ENCODE measurements at places on chromosomes 16 and 17.
A peak's percentile ranks its signal among the peaks of the same experiment; 100 is the strongest.

GRCh38 chr17:75153780-75154194, 525 bp downstream of the JPT1 start:
- DNase-seq: peak; percentile 89

- DNase-seq: no peak
Observed at GRCh38 chr17:16877099-16877498, 94.8 kb downstream of the TNFRSF13B start.

GRCh38 chr16:53291757-53292392, 142.4 kb upstream of the RBL2 start:
- no peak for DNase-seq

GRCh38 chr16:16578701-16579100, 199.8 kb downstream of the NPIPA7 start:
- DNase-seq: no peak

- no peak for DNase-seq
Observed at GRCh38 chr17:54892360-54892759, 8.3 kb upstream of the TOM1L1 start.

DNA sequence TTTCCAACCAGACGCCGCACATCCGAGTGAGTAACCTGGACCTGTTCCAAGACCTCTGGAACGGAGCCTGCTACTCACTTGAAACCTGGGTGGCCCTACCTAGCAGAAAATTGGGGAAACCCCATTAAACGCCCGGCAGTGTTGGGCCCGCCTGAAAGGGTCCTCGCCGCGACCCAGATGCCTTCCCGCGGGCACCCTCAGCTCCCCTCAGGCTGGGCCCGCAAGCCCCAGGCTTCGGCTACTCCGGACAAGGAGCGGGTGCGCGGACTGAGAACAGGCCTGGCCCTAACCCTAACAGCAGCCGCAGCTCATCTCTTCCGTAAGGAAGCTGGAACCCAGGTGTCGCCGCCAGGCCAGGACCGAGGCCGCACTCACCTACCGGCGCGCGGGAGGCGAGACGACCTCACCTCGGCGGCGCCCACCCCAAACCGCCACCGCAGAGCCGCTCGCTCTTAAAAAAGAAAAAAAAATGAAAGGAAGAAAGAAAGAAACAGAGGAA, 344 bp downstream of the PSME3IP1 start:
- no peak for DNase-seq

GRCh38 chr16:4180511-4180910, 61.4 kb downstream of the SRL start:
- DNase-seq: no peak

GRCh38 chr16:72646615-72647014, 401.3 kb downstream of the ZFHX3 start:
- DNase-seq: no peak

GRCh38 chr16:78709137-78709884, 609.9 kb downstream of the WWOX start:
- peak; percentile 85 for DNase-seq

- DNase-seq: no peak
Observed at GRCh38 chr17:28421787-28422305, 15.8 kb upstream of the SLC46A1 start.

GRCh38 chr16:86827521-86827920, 249.2 kb downstream of the FOXL1 start:
- no peak for DNase-seq

DNA sequence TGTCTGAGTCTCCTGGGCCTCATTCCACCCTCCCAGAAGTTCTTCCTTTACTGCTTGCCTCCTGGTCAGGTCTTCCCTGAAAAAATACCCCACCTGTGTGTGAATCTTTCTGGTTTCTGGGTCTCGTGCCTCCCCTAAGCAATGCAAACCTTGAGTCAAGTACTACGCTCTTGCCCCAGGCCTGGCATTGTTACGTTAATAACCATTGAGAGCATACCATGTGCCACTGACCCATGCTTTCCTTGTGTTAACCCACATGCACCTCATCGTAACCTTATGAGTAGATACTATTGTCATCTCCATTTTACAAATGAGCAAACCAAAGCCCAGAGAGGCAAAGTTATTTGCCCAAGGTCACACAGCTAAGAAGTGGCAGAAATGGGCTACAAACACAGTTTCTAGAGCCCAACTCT, 25.4 kb upstream of the TOB1 start:
- no peak for DNase-seq

DNA sequence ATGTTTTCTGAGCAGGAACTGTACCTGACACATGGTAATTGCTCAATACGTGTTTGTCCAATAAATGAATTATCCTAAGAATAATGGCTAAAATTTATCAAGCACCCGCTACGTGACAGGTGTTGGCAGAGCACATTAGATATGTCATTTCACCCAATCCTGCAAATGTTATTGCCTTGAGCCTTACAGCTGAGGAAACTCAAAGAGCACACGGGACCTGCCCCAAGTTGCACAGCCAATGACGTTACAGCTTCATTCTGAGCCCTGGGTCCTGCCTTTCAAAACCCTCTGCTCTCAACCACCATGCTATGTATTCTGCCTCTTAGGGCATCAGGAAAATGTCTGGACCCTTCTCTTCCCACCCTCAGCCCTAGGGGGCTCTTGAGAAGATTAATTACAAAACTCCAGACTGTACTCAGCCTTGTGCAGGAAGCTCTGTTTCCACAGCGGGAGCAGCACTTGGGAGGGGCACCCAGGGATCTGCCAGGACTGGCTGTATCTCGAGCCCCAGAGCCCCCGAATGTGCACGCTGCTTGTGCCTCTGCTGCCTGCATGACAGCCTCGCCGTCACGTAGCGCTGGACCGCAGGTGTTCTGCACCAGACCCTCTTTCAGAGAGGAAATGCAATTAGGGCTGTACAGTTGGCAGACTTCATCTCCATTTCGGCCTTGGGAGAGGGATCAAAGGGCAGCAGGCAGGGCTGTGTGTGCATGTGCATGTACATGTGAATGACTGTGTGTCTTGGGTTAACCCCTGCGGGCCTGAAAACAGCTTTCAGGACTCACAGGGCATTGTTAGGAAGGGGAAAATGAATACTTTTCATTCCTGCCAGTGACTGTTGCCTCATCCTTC, 71.6 kb downstream of the GPR139 start:
- peak; percentile 47 for DNase-seq

- no peak for DNase-seq
Observed at GRCh38 chr17:62713086-62713881, 85.8 kb downstream of the MRC2 start.

Measured in retina (tissue), 1 donor.